Motor neuron (in vitro differentiated cells): ENCODE measurements at places on chromosomes 2 and 18. TPM values are rescaled to one million over a fixed set of nuclear protein-coding genes. Genes with fewer than 3 reads are reported as not detected.

RAMP1 gene
- 0.69 and 3.9 TPM in 2 replicates for total RNA-seq

MC4R gene
- total RNA-seq: 0.62 TPM in 1 of 2 replicates, not detected in the other

GCKR gene
- 0.66 TPM in 1 of 2 replicates, not detected in the other for total RNA-seq

DNA sequence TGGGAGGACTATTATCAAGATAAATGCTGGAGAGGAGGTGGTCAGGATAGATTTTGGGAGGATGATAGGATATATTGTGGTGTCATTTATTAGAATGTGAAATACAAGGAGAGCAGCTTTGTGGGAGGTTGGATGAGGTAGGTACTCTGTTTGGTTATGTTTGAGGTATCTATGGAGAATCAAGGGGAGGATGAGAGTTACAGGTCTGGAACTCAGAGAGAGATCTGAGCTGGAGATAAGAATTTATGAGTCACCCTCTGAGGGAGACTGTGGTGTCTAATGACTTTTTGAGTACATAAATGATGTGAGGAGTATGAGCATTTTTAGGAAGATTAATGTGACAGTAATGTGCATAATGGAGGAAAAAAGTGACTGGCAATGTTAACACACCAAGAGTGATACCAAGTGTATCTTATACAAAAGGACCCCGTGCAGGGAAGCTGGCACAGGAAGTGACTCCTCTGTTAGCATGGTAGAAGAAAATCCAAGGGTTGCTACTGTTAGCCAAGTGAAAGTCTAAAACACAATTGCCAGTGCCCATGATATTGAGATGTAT lies 48.2 kb downstream of the CRIM1 start:
- peak; percentile 25 for ATAC-seq

GRCh38 chr2:127411653-127412369 lies 6.4 kb upstream of the PROC start:
- ATAC-seq: no peak

GRCh38 chr18:4986066-4986465 lies 211.0 kb downstream of the AKAIN1 start:
- no peak for ATAC-seq

DNA sequence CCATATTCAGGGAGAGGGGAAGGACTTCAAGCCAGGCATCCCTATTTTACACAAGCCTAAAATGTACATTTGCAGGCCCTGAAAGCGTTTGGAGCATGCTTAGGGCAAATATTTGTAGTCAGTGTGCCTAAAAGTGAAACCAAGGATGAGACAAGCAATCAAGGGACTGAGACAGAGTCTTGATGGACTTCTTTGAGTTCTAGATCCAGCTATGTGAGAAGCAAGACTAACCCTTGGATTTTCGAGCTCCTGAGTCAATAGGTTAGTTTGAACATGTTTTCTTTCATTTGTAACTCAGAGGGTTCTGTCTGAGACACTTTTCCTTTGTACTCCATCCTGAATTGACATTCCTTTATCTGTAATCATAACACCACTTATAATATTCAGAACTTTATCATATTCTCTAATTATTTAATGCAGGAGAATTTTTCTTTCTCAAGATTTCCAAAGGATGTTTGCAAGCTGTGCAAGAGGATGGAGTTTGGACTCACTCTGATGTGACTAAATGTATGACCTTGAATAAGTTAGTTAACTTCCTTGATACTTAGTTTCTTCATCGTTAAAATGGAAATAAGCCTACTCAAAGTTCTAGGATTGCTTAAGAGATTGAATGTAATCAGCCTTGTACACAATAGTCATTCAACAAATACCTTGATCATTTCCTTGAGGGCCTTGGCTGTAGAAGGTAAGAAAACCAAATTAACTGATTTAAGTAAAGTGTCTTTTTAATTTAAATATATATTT lies 1237.8 kb upstream of the ZEB2 start:
- ATAC-seq: no peak

DNA sequence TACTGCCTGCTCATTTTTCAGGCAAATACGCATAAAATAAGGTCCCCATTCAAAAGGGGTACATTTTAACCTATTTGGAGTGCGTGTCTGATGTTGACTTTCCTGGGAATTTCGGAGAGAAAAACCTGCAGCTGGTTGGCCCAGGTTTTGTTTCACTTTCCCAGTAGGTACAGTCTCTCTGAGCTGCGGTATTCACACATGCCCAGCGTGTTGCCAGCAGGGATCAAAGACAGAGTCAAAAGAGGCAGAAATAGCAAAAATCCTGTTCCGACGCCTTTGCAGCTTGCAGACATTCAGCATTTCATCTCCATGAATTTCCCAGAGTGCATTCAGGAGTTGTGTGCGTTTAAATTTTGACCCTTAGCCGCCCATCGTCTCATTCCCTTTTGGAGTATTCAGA lies 855.4 kb upstream of the CELF4 start:
- ATAC-seq: no peak

GRCh38 chr18:55416791-55417190 lies 171.2 kb downstream of the TCF4 start:
- ATAC-seq: peak; percentile 48

DNA sequence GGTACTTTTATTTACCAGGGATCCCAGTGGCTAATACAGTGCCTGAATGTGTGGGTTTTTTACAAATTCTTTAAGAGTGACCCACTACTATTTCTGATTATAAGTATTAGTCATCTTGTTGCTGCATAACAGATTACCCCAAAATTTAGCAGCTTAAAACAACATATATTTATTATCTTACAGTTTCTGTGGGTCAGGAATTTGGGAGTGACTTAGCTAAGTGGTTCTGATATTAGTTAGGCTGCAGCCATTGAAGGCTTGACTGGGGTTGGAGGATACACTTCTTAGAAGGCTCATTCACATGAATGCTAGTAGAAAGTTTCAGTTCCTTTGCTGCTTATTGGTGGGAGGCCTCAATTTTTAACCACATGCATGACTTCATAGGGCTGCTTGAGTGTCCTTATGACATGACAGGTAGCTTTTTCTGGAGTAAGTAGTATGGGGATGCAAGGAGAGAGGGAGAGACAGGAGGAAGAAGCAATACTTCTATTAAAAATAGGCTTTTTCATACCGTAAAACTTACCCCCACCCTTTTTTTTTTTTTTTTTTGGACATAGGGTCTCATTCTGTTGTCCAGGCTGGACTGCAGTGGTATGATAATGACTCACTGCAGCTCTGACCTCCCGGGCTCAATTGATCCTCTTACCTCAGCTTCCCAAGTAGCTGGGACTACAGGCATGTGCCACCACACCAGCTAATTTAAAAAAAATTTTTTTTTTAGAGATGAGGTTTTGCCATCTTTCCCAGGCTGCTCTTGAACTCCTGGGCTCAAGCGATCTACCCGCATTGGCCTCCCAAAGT lies 13.3 kb upstream of the POLE4 start:
- no peak for ATAC-seq

- ATAC-seq: peak; percentile 97
These were observed 22.2 kb downstream of the TANC1 start for GRCh38 chr2:158990397-158991214.

SCYGR4 gene
- total RNA-seq: 0.13 TPM in 1 of 2 replicates, not detected in the other

- no peak for ATAC-seq
These were observed 212.3 kb downstream of the BCL2 start for GRCh38 chr18:63107171-63107845.

DNA sequence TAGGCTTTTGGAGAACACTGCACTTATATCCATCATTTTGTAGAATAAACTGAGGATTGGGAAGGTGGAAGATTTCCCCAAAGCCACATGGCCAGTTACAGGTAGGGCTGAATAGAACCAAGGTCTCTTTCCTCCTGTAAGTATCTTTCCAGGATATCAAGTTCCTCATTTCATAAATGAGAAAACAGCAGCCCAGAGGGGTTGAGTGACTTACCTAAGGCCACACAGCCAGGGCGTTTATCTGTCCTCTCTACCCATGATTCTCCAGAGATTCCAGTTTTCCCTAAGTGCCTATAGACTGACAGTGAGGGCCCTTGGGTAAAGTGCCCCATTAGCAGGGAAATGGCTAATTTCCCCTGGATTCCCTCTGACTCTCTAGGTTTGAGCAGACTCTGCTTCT lies 132.3 kb upstream of the SKOR2 start:
- ATAC-seq: no peak

- no peak for ATAC-seq
These were observed 55.4 kb upstream of the SMIM21 start for GRCh38 chr18:75482880-75483279.

- ATAC-seq: no peak
These were observed 10.8 kb upstream of the TAF4B start for GRCh38 chr18:26215247-26215970.

ZNF804A gene
- total RNA-seq: 6.6 TPM in 2 replicates

AQP12B gene
- 0.49 and 0.52 TPM in 2 replicates for total RNA-seq

DNA sequence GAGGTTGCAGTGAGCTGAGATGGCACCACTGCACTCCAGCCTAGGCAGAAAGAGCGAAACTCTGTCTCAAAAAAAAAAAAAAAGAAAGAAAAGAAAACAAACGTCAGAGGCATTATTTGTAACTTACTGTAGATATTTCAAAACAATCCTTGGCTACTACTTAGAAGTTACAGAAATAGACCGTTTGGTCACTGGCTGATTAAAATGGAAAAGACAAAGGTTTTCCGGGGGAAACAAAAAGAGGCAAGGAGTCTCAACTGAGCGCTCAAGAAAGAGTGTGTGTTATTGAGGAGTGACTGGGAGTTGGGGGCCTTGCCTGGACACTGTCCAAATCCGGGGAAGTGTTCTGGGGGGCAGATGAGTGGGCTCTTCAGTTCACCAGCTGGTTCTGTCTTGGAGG lies 47.6 kb downstream of the TEX44 start:
- ATAC-seq: no peak

ANKRD62 gene
- total RNA-seq: not detected in 2 replicates

CYBRD1 gene
- 121 and 138 TPM in 2 replicates for total RNA-seq

DNA sequence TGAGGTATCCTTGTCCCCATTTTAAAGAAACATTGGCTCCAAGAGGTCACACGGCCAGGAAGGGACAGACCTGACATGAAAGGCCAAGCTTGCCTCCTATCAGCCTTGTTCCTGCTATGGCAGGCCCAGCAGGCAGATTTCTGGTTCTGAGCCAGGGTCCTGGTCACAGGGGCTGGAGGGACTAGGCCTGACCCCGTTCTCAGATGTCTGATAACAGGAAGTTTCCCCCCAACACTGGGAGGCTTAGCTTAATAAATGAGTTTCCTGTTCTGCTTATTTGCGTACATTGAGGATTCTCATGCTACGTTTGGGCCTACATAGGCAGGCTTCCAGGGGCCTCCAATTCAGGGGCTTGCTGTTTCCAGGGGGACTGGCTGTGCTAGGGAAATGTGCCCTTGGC lies 107.8 kb upstream of the LTBP1 start:
- no peak for ATAC-seq

KCNS3 gene
- total RNA-seq: 0.58 TPM in 1 of 2 replicates, not detected in the other

NAPG gene
- 54.8 and 59.7 TPM in 2 replicates for total RNA-seq

- peak; percentile 37 for ATAC-seq
These were observed 156.1 kb downstream of the CDH20 start for GRCh38 chr18:61489334-61489733.

PAX3 gene
- total RNA-seq: 12.8 and 20.1 TPM in 2 replicates

TAF4B gene
- 10.4 and 12.3 TPM in 2 replicates for total RNA-seq

DNA sequence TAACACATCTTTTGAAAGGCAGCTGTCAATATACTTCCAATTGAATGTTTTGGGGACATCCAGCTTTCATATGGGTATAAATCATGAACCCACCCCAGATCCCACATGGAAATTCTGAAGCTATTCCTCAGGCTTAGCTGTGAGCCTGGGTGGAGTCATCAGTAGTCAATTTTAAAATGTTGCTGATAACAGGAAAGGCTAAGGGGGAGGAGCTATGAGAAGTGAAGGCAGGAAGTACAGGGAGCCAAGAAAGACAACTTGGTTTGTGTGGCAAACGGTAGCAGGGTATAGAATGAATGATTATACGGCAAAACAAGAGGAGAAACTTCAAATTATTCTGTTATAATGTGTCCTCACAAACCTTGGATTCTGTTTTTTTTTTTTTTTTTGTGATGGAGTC lies 108.6 kb downstream of the QPCT start:
- no peak for ATAC-seq

DNA sequence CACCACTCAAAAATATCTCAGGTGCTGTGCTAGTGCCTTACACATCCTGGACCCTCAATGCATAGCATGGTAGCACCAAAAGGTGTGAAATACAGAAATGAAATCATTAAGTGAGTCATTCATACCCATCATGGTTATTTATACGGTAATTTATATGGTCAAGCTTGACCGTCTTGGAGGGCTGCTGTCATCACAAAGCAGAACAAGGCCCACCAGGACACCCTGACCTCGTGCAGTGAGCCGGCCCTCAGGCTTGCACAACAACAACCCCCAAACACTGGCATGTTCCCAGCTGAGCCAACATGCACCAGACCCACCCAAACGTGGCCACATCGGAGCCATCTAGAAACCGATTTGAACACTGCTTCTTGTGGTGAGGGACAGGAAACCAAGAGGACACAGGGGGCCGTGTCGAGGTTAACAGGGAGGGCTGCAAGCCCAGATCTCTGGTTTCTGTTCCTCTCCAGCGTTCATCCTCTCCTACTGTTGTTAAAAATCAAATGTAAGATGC lies 378.5 kb upstream of the ID2 start:
- ATAC-seq: no peak

DNA sequence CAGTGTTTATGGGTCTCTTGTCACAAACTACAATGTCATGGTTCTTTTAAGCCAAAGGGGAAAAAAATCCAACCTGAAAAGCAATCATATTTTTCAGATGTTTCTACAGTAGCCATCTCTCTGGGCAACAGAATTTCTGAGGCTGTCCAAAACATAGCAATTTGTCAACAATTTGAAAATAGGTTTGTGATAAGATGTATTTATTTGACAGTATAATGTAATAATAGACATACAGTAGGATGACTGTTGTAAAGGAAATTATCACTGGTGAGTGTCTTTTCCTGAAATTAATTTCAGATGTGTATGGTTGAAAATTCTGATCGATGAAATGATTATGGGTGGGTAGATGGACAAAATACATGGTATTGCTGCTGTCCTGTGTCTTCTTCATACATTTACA lies 1230.1 kb upstream of the CDH2 start:
- no peak for ATAC-seq

GRCh38 chr2:224638301-224638823 lies 53.2 kb upstream of the CUL3 start:
- no peak for ATAC-seq

- ATAC-seq: no peak
These were observed 6.8 kb downstream of the SCTR start for GRCh38 chr2:119517433-119517832.

DNA sequence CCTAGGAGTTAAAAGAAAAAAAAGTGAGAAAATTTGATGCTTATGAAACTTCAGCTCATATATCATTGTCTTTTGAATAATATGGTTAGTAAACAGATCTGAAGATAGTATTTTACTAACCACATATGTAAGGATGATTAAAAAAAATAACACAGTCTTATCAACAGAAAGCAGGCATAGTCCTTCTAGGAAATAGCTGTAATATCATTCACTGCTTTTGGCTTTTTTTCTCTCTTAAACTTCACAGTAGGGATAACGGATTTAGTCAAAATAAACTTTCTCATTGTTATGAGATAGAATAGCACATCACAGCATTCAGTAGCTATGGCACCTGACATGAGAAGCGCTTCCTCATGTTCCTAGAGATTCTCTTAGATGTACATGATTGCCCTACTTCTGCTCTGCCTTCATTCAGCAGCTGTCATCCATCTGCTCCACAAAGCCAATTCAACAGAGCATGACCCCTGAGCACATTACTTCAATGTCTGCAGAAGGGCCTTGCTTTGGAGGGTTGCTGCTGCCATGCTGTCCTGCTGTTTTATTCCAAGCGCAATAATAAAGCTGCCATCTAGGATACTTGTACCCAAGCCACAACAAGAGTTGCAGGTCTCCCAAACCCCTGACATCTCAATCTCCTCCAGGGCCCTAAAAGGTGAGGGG lies 67.0 kb downstream of the TTC21B start:
- peak; percentile 47 for ATAC-seq

- ATAC-seq: no peak
These were observed 2.3 kb downstream of the ZC3H6 start for GRCh38 chr2:112277596-112278220.

ANO7 gene
- 0.71 and 1.1 TPM in 2 replicates for total RNA-seq

GRCh38 chr2:12131975-12132374 lies 385.5 kb downstream of the LPIN1 start:
- ATAC-seq: no peak
